Calu3 (cell line): ENCODE measurements at places on chromosomes 5 and 9.
A peak's percentile ranks its signal among the peaks of the same experiment; 100 is the strongest.

- DNase-seq, result no peak
Observed at GRCh38 chr5:61701877-61702602, 370.0 kb downstream of the ZSWIM6 start.

DNA sequence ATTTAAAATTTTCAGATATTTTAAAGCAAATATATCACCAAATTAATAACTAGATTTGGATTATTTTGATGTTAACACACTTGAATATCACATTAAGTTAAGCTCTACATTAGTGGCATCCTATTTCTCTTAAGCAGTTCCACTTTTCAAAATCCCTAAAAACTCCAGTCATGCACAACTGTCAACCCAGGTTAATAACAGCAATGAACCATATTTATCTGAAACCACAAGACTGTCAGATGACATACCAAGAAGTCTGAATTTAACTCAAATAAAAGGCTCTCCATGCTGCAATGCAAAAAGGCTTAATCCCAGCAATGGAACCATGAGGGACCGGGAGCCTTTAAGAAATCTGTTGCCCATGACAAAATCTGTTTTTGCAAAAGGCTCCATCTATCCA is 27.5 kb downstream of the FNIP1 start:
- no peak for DNase-seq

- no peak for DNase-seq
Observed at GRCh38 chr5:68479524-68479923, 264.0 kb downstream of the PIK3R1 start.

DNA sequence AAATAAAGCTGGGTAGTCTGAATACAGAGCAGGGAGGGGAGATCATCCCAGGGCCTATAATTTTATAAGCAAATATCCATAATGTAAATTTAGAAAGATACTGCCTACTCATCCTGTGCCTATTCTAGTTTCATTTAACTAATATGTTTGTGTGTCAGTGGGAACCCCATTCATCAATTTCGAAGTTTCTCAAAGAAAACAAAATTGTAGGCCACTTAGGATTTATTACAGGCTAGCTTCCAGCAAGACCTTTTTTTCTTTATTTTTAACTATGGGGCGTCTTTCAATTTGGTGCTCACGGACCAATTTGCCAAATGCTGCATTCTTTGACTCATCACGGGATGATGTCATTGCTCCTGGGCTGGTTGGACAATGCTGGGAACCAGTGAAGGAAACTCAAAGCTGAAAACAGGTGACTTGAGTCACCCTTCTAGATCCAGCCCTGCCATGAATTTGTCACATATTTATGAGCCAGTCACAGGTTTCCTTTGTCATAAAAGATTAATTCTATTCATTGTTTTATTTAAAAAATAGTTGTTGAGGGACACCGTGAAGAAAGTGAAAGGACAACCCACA is 13.4 kb downstream of the PCSK5 start:
- peak; percentile 58 for DNase-seq

- no peak for DNase-seq
Observed at GRCh38 chr5:11903121-11903613, 1.1 kb downstream of the CTNND2 start.

GRCh38 chr5:172402531-172403188 is 51.7 kb downstream of the SH3PXD2B start:
- DNase-seq, result no peak

DNA sequence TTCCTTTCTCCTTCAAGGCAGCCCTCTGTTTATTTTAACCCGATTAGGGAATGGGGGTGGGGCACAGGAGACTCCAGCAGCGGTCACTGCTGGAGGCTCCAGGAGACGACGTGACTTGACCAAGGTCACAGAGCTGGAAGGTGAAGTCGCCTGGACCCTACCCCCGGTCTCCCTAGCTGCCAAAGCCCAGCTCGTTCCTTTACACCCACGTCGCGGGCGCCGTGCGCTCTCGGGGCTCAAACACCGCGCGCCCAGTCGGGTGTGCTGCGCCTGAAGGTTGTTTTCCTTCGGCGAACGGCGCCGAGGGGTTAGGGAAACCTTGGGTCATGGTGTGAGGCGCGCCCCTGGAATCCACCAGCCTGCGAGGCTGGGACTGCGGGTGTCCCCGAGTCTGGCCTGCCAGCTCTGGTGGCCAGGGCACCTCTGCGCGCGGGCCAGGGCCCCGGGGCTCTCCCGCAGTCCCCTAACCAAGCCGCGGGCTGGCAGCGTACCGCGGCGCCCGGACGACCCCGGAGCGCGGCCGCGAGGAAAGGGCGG is 747 bp upstream of the UNC5A start:
- peak; percentile 37 for DNase-seq

GRCh38 chr5:135481387-135481786 is 29.2 kb upstream of the TIFAB start:
- no peak for DNase-seq

DNA sequence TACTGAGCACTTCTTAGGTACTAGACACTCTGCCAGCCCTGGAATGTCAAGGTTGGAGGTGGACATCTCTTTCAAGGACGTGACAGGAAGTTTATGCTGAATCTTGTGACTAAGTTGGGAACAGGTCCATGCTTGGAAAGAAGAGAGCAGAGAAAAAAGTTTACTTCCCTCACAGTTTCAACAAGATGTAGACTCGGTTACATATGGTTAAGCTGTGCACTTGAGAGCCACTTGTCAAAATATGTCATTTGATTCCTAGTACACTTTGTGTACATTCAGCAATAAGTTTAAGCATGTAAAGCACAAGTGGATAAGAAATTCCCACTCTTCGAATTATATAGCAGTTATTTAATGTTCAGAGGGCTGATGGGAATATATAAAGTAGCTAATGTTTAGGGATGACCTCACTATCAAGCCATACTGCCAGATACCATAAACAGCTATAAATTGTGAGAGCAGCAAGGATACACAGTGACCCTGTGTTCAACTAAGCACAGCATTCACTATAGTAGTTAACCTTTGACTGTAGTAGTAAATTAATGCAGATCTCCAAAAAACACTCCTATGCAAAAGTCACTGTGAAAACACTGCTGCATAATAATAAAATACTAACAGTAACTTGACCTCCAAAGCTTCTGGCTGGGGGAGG is 1944.6 kb upstream of the WWC1 start:
- no peak for DNase-seq

DNA sequence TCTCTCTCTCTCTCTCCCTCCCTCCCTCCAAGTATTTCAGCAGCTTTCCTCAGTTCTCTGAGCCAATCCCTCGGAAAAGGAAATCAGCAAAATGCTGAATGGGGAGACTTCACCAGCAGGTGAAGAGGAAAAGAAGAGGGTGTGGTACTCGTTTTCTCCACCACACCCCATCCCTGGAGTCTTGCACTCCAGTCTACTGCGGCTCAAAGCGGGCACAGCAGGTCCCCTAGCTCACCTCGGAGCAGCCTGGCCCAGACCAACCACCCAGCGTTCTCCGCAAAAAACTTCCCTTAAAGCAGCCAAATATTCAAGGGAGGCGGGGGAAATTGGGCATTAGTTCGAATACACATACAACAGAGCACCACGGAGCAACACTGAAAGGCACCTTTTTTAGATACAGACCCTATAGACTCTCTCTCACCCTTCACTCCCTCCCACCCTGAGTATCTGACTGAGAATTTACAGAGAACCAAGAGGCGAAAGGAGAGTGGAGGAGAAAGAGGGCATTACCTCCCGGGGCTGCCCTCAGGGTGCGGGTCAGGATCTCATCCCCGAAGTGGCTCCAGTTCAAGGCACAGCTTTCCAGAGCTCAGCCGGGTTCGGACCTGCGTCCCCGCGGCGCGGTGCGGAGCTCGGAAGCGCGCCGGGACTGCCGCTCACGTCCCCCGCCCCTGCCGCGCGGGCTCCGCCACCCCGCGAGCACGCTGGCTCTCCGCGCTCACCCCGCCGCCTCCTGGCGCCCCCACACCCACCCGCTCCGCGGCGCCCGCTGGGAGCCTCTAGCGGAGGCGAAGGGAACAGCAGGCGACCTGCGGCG is 1638.5 kb upstream of the C9orf72 start:
- DNase-seq, result peak; percentile 80

- DNase-seq, result no peak
Observed at GRCh38 chr9:31321686-31322085, 1062.8 kb upstream of the ACO1 start.

DNA sequence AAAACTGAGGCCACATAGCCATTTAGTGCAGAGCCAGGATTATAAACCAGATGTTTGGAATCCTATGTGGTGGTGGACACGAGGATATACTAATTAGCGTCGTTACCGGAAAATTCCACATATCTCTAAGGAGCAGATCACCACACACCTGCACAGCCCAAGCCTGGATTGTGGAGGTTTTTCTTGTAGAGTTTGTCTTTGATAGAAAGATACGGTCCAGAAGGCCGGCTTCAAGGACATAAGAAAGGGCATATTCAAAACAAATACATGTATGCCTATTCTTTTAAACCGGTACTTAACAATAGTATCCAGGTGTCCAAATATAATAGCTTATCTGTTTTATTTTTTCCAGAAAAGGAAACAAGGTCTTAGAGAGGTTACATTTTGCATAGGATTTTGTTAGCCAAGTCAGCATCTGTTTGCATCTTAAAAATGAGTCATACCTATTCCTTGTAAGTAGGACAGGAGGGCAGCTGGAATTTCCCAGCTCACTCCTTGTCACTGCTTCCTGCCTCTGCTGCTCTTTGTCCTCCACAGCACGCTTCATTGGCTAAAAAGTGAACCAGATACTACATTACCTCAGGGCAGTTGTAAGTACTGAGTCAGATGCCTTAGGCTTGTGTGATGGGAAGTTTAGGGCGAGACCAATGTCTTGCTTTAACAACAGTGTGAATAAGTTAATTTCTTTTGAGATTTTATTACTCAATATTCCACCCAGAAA is 3.6 kb downstream of the TMC1 start:
- peak; percentile 62 for DNase-seq

DNA sequence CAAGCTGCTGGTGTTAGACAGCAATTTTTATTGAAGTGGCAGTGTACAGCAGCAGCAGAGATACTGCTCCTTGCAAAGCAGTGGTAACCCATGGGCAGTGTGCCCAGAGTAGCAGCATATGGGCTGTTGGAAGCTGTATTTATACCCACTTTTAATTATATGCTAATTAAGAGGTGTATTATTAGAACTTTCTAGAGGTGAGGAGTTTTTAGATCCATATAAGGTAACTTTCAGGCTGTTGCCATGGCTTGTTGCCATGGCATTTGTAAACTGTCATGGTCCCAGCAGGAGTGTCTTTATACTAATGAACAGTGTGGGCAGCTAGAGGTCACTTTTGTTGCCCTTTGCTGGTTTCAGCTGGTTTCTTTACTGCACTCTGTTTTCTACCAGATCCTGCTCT is 3.7 kb upstream of the PJA2 start:
- DNase-seq, result peak; percentile 45

- DNase-seq, result no peak
Observed at GRCh38 chr9:35537913-35538312, 48.0 kb downstream of the RUSC2 start.

- no peak for DNase-seq
Observed at GRCh38 chr9:2524601-2525000, 97.0 kb upstream of the VLDLR start.

GRCh38 chr5:86689103-86689729 is 71.5 kb downstream of the COX7C start:
- no peak for DNase-seq

- no peak for DNase-seq
Observed at GRCh38 chr5:132268769-132269551, 11.5 kb downstream of the PDLIM4 start.

DNA sequence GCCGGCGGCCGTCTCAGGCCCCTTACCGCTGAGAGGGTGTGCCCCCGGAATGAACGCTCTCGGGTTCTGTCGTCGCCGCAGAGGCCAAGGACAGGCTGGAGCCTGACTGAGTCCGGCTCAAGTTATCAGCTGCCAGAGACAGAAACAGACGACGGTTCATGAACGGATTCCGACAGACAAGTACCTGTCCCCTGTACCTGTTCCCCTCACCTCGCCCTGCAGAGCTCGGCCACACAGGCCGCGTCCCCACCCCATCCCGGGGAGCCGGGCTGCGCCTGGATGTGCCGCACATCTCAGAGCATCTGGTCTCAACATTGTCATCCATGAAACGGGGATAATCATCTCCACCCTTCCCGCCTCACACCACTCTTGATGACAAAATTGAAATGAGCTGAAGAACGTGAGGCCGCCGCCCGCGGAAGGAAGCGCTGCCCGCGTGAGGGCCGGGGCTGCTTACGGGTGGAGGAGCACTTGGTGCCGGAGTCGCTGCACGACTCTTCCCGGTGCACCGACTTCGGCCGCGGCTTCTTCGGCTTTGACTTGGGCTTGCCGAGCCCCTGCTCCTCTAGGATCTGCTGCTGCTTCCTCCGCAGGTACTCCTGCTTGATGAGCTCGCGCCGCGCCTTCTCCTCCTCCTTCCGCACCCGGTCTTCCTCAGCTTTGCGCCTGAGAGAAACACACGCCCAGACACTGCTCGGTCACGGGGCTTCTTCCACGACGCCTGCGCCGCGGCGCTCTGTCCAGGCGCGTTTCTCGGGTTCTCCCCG is 89.2 kb downstream of the CAMSAP1 start:
- DNase-seq, result no peak

DNA sequence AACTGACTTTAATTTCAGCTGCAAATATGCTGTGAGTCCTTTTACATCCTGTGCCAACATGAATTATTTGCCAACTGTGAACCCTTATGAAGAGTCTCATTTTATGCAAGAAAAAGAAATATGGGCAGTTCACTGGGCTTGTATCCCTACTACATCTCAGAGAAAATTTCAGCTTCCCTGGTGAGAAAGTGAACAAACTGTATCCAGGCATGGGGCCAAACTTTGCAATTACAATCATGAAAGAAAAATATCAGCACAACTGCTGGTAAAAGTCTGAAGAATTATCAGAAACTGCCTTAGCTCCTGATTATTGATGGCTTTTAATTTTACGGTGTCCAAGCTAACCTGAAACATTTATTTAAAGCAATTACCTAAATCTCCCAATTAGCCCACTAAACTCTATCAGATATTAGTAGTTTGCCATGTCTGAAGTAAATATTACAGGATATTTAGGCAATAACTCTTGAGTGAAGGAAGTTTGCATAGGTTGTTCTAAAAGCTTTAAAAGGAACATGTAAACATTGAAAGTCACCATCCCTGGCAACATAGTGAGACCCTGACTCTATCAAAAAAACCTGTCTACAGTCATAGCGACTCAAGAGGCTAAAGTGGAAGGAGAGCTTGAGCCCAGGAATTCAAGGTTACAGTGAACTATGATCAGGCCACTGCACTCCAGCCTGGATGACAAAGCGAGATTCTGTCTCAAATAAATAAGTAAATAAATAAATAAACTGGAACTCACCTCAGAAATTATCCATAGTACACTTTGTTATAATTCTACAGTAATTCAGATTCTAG is 83.9 kb upstream of the HCN1 start:
- DNase-seq, result no peak

DNA sequence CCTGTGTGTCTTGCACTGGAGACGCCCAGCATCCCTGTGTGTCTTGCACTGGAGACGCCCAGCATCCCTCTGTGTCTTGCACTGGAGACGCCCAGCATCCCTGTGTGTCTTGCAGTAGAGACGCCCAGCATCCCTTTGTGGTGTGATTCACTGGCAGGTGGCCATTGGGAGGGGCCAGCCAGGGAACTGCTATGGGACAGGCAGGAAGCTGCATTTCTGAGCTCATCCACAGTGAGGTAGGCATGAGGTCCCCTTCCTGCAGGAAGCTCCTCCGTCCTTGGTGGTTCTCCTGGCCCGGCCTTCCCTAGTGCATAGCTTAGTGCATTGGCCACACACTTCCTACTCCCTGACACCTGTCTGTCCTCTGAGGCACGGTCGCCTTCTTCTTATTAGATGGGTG is 43.5 kb downstream of the IRX1 start:
- DNase-seq, result no peak
